Thoracic aorta (tissue), 2 donors: ENCODE measurements at places on chromosomes 11 and 22.

- no peak for DNase-seq
These were observed 6.7 kb downstream of the HDHD5 start for GRCh38 chr22:17152340-17152739.

DNA sequence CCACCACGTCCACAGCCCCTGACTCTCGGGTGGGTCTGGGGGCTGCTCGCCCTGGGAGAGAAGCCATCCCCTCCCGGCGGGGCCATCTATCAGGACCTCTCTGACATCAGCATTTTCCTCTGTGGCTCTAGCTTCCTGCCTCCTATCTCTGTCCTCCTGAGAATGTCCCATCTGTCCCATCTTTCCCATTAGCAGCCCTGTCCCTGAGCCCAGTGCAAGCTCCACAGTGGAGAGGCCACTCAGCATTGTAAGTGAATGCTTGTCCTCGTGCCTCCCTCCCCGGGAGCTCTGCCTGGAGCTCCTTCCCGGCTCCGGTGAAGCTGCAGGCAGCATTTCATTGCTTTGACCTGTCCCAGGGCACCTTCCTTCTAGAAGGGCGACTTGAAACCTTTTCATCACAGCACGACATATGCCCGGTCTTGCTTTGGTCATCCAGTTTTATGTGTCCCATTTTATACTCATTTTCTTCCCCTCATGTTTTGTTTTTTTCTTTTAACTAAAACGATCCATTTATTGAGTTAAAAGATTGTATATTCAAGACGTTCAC is 49.7 kb downstream of the RTN4R start:
- no peak for DNase-seq

GRCh38 chr11:6576471-6577373 is 26.7 kb downstream of the RRP8 start:
- DNase-seq = no peak

GRCh38 chr22:28488825-28489224 is 190.8 kb downstream of the TTC28 start:
- no peak for DNase-seq

DNA sequence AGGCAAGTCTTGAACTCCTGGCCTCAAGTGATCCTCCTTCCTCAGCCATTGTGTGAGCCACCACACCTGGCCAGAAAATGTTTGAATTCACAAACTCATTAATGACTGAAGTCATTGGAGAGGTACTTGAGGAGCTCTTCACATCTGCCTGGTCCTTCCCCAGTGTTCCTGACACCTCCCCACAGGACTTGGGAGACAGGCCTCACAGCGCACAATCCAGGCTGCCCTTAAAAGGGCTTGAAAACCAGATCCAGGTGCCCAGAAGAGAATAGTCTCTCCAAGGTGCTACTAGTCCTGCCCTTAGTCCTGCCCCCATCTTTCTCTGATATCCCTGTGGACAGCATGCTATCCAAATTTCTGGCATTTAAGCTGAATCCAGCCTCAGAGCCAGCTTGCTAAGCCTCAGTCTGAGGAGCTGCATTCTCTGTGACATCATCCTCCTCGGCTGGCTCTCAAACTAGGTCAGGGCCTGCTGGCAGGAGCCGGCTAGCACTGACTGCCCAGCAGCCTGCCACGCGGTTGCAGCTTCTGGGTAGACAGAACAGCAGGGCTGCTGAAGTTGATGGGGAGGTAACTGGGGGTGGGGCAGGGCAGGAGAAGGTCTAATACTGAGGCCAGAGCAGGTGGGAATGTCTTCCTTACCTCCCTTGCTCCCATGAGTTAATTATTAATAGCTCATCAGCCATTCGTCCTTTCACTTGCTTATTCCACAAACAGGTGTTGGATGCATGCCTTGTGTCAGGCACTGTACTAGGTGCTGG is 35.3 kb upstream of the NECTIN1 start:
- no peak for DNase-seq

DNA sequence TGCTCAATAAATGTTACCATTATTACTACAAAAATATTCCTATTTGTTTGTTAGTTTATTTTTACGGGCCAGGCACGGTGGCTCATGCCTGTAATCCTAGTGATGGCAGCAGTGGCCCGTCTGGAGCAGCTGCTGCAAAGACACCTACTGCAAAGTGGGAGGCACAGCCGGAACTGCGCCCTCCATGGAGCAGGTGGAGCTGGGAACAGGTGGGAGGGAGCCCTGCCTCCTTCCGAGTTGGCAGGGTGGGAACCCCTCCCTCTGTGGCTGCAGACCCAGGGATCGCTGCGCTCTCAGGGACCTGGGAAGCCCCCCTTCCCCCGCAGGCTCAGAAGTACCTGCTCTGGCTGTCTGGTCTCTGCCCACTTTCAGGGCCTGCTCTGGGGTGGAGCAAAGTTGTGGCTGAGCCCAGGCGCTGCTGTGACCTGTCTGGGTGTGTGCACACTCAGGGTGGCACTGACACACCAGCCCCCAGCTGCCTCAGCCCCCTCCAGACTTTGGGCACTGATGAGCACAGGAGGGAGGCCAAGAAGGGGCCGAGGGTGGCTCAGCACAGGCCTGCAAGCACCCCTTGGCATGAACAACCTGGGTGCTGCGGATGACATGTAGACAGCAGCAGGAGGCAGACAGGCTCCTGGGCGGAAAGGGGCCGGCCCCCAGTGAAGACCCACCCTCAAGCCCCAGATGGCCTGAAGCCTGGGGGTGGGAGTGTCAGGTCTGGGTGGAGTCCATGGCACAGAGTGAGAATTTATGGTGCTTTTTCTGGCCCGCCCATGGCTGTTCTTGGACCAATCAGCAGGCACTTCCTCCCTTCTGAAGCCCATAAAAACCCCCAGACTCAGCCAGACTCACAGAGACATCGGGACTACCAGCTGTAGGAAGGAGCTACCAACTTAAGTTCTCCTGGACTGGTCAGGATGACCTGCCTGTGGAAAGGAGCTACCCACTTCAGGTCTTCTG is 103.7 kb upstream of the CLMP start:
- DNase-seq = no peak

DNA sequence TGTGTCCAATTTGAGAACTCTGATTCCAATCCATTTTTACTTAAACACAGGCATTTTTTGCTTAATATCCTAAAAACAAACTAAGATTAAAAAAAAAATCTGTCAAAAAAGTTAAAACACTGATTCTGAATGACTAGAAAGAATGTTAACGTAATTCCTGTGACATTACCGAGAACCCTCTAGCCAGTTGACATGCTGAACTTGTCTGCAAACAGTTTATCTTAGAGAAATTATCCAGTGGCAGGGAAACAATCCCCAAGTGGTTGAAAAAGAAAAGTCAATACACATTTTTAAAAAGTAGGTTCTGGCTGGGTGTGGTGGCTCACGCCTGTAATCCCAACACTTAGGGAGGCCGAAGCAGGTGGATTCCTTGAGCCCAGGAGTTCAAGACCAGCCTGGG is 11.6 kb downstream of the KMT5B start:
- no peak for DNase-seq

GRCh38 chr11:122701143-122701542 is 45.6 kb downstream of the UBASH3B start:
- DNase-seq = no peak

DNA sequence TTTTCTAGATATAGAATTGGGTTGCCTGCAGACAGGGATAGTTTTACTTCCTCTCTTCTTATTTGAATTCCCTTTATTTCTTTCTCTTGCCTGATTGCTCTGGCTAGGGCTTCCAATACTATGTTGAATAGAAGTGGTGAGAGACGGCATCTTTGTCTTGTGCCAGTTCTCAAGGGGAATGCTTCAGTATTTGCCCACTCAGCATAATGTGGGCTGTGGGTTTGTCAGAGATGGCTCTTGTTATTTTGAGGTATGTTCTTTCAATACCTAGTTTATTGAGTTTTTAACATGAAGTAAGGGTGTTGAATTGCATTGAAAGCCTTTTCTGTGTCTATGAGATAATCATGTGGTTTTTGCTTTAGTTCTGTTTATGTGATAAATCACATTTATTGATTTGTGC is 273.9 kb upstream of the CHORDC1 start:
- DNase-seq = no peak

- DNase-seq = no peak
These were observed 9.4 kb upstream of the PIM3 start for GRCh38 chr22:49951000-49951677.

GRCh38 chr11:127037596-127037995 is 37.0 kb upstream of the KIRREL3 start:
- DNase-seq = no peak

DNA sequence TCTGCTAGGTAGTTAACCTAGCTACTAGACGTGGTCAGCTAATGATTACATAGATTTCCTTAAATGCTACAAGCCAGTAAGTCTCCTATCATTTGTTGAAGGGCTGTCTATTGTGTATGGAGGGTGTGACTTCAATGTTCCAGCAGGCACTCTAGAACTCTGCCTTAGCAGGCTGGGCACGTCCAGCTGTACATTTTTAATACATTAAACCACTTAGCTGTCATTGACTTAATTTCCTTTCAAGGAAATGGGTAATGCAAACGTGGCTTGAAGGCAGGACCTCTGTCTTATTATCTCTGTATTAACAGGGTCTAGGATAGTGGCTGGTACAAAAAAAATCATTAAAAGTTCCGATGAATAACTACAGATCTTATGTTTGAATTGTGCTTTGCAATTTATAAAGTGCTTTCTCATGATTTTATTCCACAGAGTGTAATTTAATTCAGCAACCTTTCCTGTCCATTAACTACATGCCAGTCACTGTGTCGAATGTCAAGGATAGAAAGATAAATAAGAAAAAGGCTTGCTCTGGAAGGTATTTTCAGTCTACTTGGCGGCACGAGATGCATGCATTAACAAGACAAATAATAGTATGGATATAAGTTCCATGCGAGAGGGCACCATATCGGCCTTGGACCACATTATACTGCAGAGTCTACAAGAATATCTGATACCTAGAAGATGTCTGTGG is 60.3 kb downstream of the APOL3 start:
- DNase-seq = no peak

DNA sequence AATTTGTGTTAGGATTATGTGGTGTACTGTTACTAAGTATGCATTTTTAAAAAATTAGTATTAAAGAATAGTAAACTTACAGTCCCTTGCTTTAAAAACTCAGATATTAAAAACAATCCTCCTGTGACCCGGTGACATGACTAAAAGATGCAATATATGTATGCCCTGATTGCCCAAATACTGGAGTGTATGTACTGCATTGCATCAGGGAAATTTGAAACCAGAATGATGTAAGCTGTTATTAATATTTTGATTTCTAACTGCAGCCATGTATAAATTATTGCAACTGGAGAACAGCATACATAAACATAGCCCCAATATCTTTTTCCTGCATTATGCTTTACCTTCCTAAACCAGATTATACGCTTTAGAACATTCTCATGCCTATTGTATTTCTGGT is 3.7 kb upstream of the HSPA8 start:
- DNase-seq = no peak

DNA sequence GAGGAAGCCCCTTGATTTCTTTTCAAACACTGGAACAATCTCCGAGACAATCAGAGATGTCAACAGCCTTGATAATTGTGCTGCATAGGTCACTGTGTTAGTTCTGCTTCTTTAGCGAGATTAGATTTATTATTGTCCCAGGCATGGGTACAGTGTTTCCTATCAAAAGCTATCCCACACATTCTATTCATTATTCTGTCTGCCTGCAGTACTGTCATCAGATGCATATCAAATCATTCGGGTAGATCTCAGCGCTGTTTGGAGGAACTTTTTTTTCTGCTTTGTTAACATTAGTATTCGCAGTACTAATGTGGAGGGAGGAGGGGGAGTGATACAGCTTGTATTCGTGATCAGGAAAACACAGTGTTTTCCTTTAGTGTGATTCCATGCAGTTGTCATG is 208.0 kb downstream of the C11orf91 start:
- DNase-seq = no peak

DNA sequence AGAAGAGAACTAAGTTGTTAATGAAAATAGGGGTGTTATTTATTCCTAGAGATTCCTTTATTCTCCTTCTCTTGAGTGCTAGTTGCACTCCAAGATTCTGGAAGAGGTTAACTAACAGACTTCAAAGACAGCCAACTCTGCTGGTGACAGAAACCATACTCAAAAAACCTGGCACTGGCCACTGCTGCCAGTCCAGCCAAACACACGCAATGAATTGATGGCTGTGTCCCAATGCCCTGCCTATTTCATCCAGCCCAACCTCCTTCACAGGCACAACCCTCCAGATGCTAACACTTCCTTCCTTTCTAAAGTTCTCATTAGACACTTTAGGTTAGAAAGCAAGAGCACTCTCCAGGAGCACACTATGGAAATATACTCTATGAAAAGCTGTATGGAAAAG is 150.8 kb upstream of the C11orf58 start:
- no peak for DNase-seq

DNA sequence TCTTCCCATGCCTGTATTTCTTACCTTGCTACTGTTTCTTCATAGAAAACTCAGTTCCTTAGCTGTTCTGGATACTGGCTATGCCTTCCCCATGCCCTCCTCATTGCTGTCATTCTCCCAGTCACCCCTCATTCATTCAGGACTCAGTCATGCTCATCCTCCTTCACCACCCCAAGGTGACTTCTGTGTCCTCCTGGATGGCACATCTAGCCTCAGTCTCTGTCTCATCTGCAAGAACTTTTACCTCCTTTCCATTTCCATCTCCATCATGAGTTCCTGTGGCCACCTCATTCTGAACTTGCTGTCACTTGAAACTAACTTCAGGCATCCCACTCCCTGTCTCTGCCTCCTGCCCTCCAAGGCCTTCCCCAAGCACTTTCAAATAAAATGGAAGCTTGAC is 42.3 kb downstream of the PANX1 start:
- no peak for DNase-seq

GRCh38 chr11:71530602-71531001 is 3.5 kb downstream of the KRTAP5-7 start:
- no peak for DNase-seq

GRCh38 chr11:44016131-44016530 is 31.6 kb upstream of the ACCSL start:
- peak; percentile 71 for DNase-seq

GRCh38 chr22:45516923-45517675 is 14.4 kb downstream of the FBLN1 start:
- DNase-seq = no peak

- no peak for DNase-seq
These were observed 610.9 kb downstream of the CNTN5 start for GRCh38 chr11:99631618-99632017.

DNA sequence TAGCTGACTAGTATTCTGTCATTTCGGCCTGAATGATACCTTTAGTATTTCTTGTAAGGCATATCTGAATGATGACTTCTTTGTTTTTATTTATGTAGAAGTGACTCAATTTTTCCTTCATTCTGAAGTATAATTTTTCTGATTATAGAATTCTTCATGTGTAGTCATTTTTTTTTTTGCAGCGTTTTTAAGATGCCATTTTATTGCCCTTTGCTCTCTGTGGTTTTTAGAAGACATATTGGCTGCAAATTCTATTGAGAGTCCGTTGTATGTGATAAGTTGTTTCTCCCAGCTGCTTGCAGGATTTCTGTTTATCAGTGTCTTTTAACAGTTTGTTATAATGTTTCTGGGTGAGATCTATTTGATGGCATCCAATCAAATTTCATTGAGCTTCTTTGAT is 1224.8 kb downstream of the JRKL start:
- DNase-seq = no peak
